ENCODE measurements at places on chromosomes 13 and 19. TPM values are rescaled to one million over a fixed set of nuclear protein-coding genes. Genes with fewer than 3 reads are reported as not detected.

The RFPL4AL1 gene
- total RNA-seq = not detected

- no peak for DNase-seq
- H3K4me3 ChIP-seq = peak overlapping the region; percentile 95
- peaks cover 4% of the 10 kb centered on the region for H3K27me3 ChIP-seq
- H3K27ac ChIP-seq = peak overlapping the region; percentile 88
- H3K4me1 ChIP-seq = peaks cover 56% of the 10 kb centered on the region
- peaks cover 26% of the 10 kb centered on the region for H3K36me3 ChIP-seq
Measured at GRCh38 chr19:54158812-54159351, 639 bp downstream of the LENG1 start.

DNA sequence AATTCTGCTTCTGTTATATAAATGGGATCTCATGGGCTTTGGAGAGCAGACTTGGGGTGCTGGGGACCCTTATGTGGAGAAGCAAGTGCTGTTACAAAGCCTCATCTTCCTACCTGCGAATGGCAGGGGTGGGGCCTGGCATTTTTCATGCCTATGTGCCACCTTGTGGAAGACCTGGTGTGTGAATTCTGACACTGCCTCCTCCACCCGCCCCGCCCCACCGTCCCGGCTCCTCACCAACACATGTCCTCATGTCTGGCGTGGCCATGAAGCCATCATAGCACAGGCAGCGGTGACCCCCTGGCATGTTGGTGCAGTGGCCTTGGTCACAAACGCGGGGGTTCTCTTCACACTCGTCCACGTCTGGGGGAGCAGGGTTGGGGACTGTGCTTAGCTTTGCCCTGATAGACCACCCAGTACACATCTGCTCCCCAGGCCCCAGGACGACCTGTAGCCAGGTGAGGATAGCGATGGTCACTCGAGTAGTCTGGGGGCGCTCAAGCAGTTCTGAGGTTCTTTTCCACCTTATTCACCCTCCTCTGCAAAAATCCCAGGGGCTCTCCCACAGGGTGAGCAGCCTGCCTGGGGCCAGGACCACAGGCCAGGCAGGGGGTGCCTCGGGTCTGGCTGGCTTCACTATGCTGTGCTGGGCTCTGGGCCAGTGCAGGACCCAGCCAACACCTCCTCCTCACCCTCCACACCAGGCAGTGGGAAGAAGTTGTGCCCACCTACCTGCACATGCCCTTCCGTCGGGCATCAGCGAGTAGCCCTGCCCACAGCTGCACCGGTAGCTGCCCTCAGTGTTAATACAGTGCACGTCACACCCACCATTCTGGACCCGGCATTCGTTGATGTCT is 32.7 kb downstream of the FBN3 start:
- no peak for DNase-seq
- H3K27ac ChIP-seq = no peak overlapping the region
- no peaks in the 10 kb centered on the region for H3K27me3 ChIP-seq
- no peaks in the 10 kb centered on the region for H3K4me1 ChIP-seq

- no peaks in the 10 kb centered on the region for H3K4me1 ChIP-seq
- no peak for DNase-seq
- H3K4me3 ChIP-seq = no peak overlapping the region
- H3K36me3 ChIP-seq = peaks cover 13% of the 10 kb centered on the region
- peak overlapping the region; percentile 7 for H3K27ac ChIP-seq
- no peaks in the 10 kb centered on the region for H3K27me3 ChIP-seq
Measured at GRCh38 chr19:19049406-19049805, 14.4 kb upstream of the SLC25A42 start.

- H3K36me3 ChIP-seq = no peaks in the 10 kb centered on the region
- no peaks in the 10 kb centered on the region for H3K4me1 ChIP-seq
- H3K27me3 ChIP-seq = peaks cover 3% of the 10 kb centered on the region
- no peak for DNase-seq
- no peak overlapping the region for H3K27ac ChIP-seq
Measured at GRCh38 chr19:3320354-3320670, 46.1 kb upstream of the NFIC start.

Measured in activated T-helper 1 cell treated with anti-CD3 and anti-CD28 coated beads, Interleukin-12 subunit alpha, Interleukin-12 subunit beta, Interleukin-2, Interleukin-4 antibody, amounts not matched to agents 30 ng/mL and 10 ng/mL and 1 ng/mL, durations not matched to agents 14 hours and 24 hours and 36 hours (primary cell).